Kidney (tissue), 22 donors: ENCODE measurements at places on chromosomes 2 and 18. TPM values are rescaled to one million over a fixed set of nuclear protein-coding genes. Genes with fewer than 3 reads are reported as not detected.

- no peaks in the 10 kb centered on the region for H3K27me3 ChIP-seq
- H3K4me3 ChIP-seq: no peak overlapping the region
- DNase-seq: peak; percentile 47
These were observed 22.3 kb upstream of the TYMS start for GRCh38 chr18:635171-635570.

The PAX3 gene
- total RNA-seq: not detected

The SERPINB10 gene
- total RNA-seq: not detected

- H3K27me3 ChIP-seq: no peaks in the 10 kb centered on the region
These were observed 45.9 kb downstream of the FAM228A start for GRCh38 chr2:24220554-24221291.

The TNFRSF11A gene
- 5.4 TPM for total RNA-seq

DNA sequence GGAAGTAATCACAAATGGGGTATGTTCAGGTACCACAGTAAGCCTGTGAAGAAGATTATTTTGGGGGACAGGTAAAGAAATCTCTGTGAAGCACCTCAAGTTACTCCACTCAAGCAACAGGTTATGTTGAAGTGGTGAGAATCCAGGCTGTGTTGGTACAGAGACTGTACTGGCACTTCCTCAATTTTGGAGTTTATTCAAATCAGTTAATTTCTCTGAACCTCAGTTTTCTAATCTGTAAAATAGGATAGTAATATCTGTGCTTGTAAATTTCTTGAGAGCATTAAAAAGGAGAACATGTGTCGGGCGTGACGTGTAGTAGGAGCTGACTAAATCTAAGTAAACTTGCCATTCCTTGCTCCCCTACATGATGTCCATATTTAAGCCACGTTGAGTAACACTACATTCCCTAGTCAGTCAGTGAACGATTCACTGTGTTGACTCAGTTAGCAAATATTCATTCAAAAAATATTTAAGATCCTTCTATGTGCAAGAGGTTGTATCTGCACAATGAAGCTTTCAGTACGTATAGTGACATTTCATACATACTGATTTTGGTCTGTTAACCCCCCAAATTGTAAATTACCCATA lies 504.2 kb downstream of the ZEB2 start:
- H3K36me3 ChIP-seq: no peaks in the 10 kb centered on the region
- H3K4me3 ChIP-seq: no peak overlapping the region
- no peaks in the 10 kb centered on the region for H3K4me1 ChIP-seq
- no peak for DNase-seq
- H3K27ac ChIP-seq: no peak overlapping the region
- no peaks in the 10 kb centered on the region for H3K27me3 ChIP-seq

The MATN3 gene
- total RNA-seq: 5.0 TPM

The CCDC88A gene
- total RNA-seq: 47.6 TPM
